ENCODE measurements at places on chromosomes 1 and 21.

DNA sequence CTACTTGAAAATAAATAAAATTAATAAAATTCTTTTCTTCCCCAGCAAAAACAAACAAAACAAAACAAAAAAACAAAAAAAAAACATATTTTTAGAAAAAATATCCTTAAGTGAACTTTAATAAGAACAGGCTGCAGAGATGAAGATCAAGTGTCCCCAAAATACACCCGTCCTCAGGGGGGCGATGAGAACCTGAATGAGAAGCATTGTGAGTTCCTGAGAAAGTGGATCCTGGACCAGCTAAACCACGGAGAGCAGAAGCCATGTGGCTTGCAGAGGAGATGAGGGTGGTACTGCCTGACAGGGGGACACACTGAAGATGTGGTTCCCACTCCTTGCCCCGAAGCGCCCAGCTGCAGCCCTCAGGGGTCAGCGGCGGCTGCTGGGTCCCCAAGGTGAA, 89.3 kb downstream of the ITPKB start:
- H3K27me3 ChIP-seq: no peaks in the 10 kb centered on the region
- H3K27ac ChIP-seq: no peak overlapping the region
- DNase-seq: no peak
- no peaks in the 10 kb centered on the region for H3K36me3 ChIP-seq

DNA sequence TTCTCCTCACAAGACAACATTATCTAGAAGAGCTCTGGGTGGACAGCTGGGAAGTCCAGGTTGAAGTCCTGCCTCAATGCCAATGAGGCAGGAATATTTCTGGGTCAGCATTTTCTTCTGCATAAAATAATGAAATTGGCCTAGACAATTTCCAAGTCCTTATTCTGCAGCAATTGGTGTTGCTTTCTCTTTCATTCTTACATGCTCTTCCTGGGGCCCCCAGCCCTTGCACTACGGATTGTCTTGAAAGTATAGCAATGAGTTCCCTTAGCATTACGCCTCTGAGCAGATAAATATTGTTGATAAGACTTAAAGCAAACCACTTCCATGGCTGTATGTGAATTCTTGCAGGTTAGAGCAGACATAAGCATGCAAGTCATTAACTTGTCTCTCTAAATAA, 188.5 kb downstream of the TGFBR3 start:
- H3K4me3 ChIP-seq: no peak overlapping the region
- H3K36me3 ChIP-seq: no peaks in the 10 kb centered on the region
- H3K4me1 ChIP-seq: no peaks in the 10 kb centered on the region
- H3K27ac ChIP-seq: no peak overlapping the region
- H3K27me3 ChIP-seq: no peaks in the 10 kb centered on the region

DNA sequence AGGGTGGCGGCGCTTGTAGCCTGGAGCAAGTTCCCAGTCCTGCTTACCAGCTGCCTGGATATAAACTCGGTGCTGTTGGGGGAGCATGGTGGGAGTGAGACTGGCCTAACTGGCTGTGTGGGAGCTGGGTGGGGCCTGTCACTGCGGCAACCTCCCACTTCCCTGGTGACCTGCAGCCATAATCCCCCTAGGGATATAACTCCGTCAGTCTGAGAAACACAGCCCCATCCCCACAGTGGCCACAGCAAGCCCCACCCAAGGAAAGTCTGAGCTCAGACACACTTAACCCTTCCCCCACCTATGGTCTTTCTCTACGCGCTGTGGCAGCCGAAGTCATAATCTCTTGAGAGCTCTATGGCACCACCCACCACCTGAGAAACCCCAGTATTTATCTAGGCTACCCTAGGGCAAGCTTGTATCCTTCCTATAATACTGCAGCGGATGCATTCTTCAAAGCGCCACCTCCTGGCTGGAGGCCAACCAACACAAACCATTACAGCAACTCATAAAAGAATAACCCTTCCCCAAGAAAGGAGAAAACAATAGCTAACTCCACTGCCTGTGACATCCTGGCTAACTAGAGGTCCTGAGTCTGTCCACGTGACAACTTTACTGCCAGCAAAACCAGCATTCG, 57.4 kb downstream of the ZNF648 start:
- H3K27ac ChIP-seq: no peak overlapping the region
- no peak overlapping the region for H3K4me3 ChIP-seq
- H3K4me1 ChIP-seq: no peaks in the 10 kb centered on the region
- no peaks in the 10 kb centered on the region for H3K27me3 ChIP-seq

DNA sequence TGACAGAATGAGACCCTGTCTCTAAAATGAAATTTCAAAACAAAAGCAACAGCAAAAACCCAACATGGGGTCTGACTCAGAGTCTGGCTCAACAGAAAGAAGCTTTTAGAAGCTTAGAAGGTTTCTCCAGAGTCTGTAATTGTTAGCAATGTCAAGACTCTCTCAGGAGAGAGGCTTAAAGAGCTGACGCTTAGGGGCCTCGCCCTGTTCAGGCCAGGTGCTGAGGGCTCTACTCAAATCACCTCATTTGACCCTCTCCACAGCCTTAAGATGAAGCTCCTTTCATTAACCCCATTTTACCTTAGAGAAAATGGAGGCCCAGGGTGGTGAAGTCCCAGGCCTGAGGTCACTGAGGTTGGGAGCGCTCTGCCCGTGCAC, 5.3 kb upstream of the KIF17 start:
- H3K4me1 ChIP-seq: no peaks in the 10 kb centered on the region
- no peak overlapping the region for H3K27ac ChIP-seq
- H3K36me3 ChIP-seq: no peaks in the 10 kb centered on the region
- H3K4me3 ChIP-seq: no peak overlapping the region

DNA sequence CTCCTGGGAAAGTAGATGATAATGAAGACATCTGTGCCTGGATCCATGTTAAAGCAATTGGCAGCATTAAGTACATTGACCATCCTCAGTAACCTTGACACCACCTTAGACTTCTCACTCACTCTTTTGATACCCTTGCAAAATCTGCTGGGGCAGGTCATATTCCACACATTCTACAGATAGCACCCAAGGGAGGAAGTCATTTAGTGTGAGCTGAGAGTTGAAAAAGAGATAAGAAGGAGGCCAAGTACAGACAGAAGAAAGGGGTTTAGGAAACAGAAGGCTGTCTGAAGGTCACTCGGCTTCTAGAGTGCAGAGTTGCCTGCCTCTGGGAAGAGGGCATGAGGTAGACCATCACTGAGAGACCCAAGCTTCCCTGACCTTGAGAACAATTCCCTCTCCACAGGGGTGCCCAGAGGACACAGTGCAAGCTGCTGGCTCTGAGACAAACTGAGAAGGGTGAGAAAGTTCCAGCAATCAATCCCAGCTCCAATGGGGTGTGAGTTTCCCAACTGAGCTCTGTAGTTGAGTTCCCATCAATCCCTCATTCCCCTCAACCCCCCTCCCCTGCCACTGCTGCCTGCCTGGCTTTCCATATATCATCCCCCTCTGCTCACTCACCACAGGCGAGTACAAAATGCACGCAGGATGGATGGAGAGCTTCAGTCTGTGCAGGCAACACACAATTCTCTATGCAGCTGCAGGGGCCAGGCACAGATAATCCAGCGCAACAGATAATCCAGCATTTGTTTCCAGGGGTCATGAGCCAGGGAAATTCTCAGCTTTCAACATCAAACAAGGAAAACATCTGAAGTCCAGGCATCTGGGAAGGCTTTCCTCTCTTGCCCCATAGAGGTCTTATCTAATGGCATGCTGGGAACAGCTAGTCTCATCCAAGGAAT, 7.4 kb upstream of the MOB3C start:
- no peaks in the 10 kb centered on the region for H3K27me3 ChIP-seq
- no peak for DNase-seq
- H3K4me3 ChIP-seq: no peak overlapping the region
- peaks cover 9% of the 10 kb centered on the region for H3K4me1 ChIP-seq
- H3K27ac ChIP-seq: no peak overlapping the region

DNA sequence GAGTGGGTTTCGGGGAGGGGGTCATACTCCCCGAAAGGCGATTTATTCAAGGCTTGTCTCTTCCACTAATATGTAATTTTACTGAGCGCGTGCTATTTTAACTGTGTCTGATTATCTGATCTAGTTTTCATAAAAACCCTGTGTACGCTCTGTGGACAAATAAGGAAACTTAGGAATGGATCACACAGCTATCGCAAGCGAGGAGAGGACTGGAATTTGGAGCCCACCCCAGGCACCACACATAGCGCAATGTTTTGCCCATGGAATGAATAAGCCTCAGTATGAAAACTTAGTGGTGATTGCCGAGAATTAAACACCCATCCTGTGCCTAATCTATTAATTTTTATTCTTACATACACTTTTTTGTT, 9.8 kb upstream of the RAB42 start:
- H3K27ac ChIP-seq: peak overlapping the region; percentile 80
- H3K4me3 ChIP-seq: peak overlapping the region; percentile 99
- H3K4me1 ChIP-seq: peaks cover 26% of the 10 kb centered on the region
- DNase-seq: no peak

- H3K27me3 ChIP-seq: no peaks in the 10 kb centered on the region
- no peaks in the 10 kb centered on the region for H3K36me3 ChIP-seq
- no peaks in the 10 kb centered on the region for H3K4me1 ChIP-seq
- no peak overlapping the region for H3K27ac ChIP-seq
Measured at GRCh38 chr1:15427280-15427666, 11.0 kb upstream of the CTRC start.

GRCh38 chr1:60483509-60483908, 409.9 kb upstream of the C1orf87 start:
- H3K27ac ChIP-seq: no peak overlapping the region
- H3K4me3 ChIP-seq: no peak overlapping the region
- H3K27me3 ChIP-seq: no peaks in the 10 kb centered on the region
- no peaks in the 10 kb centered on the region for H3K4me1 ChIP-seq
- H3K36me3 ChIP-seq: no peaks in the 10 kb centered on the region
- no peak for DNase-seq

DNA sequence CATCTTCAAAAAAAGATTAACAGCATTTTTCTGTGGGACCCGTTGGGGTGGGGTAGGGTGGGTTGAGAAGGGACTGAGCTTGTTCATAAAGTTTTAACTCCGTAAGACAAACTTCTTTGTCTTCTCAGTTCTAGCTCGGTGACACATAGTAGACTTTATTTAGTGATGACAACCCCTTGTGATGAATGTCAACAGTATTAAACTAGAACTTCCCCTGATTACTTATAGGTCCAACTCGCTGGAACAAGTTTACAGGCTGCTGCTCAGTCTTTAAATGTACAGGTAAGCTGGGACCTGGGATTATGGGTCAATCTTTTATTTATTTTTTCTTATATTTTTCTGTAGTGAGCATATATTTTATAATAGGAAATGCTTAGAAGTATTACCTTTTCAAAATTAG, 148.4 kb downstream of the CD247 start:
- H3K27me3 ChIP-seq: no peaks in the 10 kb centered on the region
- H3K4me3 ChIP-seq: no peak overlapping the region
- H3K36me3 ChIP-seq: no peaks in the 10 kb centered on the region

- no peaks in the 10 kb centered on the region for H3K27me3 ChIP-seq
- H3K36me3 ChIP-seq: no peaks in the 10 kb centered on the region
- peak; percentile 48 for DNase-seq
- peak overlapping the region; percentile 8 for H3K27ac ChIP-seq
Measured at GRCh38 chr1:99786751-99787501, 20.5 kb upstream of the FRRS1 start.

GRCh38 chr1:231571904-231572303, 43.4 kb downstream of the TSNAX start:
- no peaks in the 10 kb centered on the region for H3K36me3 ChIP-seq
- H3K27me3 ChIP-seq: no peaks in the 10 kb centered on the region
- no peaks in the 10 kb centered on the region for H3K4me1 ChIP-seq
- DNase-seq: no peak
- H3K4me3 ChIP-seq: no peak overlapping the region
- no peak overlapping the region for H3K27ac ChIP-seq

- H3K4me1 ChIP-seq: no peaks in the 10 kb centered on the region
- H3K36me3 ChIP-seq: no peaks in the 10 kb centered on the region
- no peak overlapping the region for H3K27ac ChIP-seq
- H3K4me3 ChIP-seq: no peak overlapping the region
- no peaks in the 10 kb centered on the region for H3K27me3 ChIP-seq
- DNase-seq: no peak
Measured at GRCh38 chr1:63653976-63654375, 60.8 kb downstream of the PGM1 start.

DNA sequence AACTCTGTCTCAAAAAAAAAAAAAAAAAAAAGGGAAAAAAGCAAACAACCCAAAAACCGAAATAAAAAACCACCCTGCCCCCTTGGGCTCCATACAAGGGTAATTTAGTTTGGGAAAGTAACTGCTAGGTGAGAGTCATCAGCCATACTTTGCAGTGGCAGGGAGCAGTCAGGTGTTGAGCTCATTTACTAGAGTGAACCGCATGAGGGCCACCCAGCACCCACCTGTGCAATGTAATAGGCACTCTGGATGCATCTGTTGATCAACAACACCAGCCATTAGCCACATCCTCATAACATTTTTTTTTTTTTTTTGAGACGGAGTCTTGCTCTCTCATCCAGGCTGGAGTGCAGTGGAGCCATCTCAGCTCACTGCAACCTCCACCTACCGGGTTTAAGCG, 9.1 kb downstream of the INAVA start:
- no peak for DNase-seq
- no peaks in the 10 kb centered on the region for H3K4me1 ChIP-seq
- no peaks in the 10 kb centered on the region for H3K27me3 ChIP-seq
- H3K4me3 ChIP-seq: no peak overlapping the region

- DNase-seq: no peak
- no peaks in the 10 kb centered on the region for H3K36me3 ChIP-seq
- peaks cover 85% of the 10 kb centered on the region for H3K27me3 ChIP-seq
Measured at GRCh38 chr1:30253807-30254440, 469.5 kb downstream of the MATN1 start.

DNA sequence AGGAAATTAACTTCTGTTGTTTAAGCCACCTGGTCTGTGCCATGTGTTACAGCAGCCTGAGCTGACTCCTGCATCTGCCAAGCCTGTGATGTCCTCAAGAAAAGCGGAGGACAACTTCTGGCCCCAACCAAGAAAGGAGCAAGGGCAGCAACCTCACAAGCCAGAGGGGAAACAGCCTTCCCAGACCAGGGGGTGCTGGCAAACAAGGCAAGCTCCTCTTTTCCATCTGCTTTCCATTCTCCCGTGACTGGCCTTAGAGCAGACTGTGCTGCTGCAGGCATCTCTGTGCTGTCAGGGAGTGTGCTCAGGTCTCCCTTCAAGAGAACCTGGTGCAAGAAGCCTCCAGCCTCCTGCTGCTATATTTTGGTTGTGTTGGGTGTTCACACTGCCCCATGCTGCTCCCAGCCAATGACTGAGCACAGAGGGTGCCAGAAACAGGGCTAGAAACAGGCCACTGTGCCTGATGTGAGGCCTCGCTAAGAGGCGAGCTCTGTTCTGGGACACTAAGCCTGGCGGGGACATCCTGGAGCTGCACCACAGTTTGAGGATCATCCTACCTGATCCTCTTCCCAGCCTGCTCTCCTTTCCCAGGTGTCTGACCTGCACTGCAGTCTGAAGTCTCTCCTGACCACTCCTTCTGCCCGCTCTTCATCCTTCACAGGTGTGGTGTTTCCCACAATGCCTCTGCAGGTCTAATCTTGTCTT, 27.5 kb upstream of the SLAMF9 start:
- no peak for DNase-seq
- H3K4me3 ChIP-seq: no peak overlapping the region
- no peaks in the 10 kb centered on the region for H3K4me1 ChIP-seq

DNA sequence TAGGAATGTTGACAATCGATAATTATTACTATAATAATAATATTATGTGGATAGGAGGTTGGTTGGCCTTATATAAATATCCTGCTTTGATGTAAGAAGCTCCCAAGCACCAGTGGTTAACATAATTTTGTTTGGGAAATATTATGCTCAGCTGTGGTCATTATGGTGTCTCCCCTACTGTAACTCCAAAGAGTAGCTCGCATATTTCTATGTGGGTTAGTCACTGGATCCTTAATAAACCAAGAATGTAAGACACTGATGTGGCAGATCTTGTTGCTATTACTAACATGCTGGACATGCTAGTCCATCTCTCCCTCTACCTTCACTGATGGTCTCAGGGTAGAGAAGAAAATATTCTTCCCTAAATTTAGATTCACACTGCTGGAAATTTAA, 79.2 kb upstream of the RALGPS2 start:
- H3K36me3 ChIP-seq: no peaks in the 10 kb centered on the region
- no peak for DNase-seq
- H3K27ac ChIP-seq: no peak overlapping the region
- H3K27me3 ChIP-seq: no peaks in the 10 kb centered on the region
- H3K4me3 ChIP-seq: no peak overlapping the region
